ENCODE measurements at places on chromosomes 12 and 14.

DNA sequence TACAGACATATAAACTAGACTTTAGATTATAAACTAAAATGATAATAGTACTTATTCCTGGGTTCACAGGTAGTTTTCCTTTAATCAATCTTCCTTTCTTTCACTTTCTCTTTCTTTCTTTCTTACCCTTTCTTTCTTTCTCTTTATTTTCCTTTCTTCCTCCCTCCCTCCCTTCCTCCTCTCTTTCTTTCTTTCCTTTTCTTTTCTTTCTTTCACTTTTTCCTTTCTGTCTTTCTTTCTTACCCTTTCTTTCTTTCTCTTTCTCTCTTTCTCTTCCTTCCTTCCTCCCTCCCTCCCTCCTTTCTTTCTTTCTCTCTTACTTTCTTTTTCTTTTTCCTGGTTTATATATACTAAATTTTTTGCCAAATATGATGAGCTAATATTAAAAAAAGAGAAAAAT, 61.5 kb downstream of the CMKLR1 start:
- no peak for DNase-seq

- DNase-seq, result no peak
Observed at GRCh38 chr12:100790552-100790951, 4.0 kb upstream of the ANO4 start.

GRCh38 chr12:30822385-30823155, 67.8 kb upstream of the CAPRIN2 start:
- no peak for DNase-seq

- no peak for DNase-seq
Observed at GRCh38 chr12:81146228-81147225, 68.6 kb downstream of the ACSS3 start.

DNA sequence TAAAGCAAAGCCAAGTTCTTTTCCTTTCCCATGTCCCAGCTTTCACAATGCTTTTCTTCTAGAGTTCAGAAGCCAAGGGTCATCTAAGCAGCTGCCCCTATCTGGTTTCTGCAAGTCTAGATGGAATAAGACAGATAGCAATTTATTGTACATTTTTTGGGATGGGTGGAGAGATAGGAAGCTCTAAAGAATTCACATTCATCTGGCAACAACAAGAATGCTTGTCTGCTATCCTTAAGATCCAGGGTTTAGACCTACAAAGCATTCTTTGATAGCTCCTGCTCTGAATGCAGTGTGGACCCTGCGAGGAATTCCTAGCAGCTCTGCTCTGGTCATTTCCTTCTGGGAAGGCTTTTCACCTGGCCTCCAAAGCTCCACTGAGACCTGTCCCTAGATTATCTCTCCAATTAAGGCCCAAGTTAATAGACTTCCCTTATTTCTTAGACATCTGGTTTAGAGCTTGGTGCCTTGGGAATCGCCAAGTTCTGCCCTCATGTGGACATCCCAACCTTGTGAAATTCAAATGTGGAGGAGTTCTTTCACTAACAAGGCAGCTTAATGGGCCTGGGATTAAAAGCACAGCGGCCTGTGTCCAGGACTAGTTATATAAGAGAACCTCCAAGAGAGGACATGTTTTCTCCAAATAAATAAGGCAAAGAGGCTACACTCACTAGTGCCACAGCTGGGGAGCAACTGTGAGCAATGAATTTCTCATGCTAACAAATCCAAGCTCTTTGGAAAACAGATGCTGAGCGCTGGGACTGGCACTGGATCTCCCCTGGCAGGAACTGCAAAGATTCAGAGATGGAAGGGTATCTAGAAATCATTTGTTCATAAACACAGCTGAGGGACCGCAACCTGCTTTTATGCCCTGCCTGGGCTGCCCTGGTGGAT, 384.5 kb upstream of the DDHD1 start:
- DNase-seq, result no peak

DNA sequence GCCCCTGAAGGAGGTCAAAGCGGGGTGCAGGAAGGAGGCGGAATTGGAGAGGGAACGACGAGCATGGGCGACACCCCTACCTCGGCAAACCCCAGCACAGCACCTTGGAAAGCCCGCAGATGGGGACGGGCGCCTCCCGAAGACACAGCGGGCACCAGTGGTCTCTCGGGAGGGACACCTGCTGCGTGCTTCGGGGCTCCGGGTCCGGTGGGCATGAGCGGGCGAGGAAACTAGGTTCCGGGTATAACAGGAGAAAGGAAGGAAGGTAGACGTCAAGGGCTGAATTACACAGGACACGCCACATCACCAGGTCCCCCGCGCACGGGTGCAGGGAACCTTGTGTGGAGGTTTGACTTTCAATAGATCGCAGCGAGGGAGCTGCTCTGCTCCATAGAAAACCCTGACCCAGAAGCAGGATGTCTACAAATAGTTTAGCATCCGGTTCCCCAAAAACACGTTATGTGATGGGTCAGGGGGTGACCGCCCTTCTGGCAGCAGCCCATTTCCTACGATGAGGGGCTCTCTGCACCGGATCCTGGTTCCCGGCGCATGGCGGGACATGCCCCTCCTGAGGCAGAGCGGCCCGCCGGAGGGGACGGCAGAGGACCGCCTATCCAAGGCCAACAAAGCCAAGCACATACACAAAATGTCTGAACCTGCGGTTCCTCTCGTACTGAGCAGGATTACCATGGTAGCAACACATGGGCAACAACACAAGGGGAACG, 196.9 kb downstream of the ALG10 start:
- DNase-seq, result no peak

DNA sequence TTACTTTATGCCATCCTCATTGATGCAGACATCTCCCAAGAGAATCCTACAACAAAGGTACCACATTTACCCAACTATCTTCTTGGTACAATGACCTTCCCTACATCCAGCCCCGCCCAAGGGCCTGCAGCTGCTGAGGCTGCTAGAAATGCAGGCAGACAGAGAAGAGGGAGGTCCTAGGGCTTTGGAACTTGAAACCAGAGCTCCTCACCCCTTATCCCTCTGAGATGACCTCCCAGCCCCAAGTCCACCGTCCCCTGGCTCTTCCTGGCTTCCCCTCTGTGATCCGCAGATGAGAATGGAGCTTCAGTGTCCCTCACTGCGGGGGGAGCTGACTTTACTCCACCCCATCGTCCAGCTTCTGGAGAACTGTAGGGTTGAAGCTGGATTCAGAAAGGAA, 1.6 kb upstream of the TNFRSF1A start:
- DNase-seq, result no peak

DNA sequence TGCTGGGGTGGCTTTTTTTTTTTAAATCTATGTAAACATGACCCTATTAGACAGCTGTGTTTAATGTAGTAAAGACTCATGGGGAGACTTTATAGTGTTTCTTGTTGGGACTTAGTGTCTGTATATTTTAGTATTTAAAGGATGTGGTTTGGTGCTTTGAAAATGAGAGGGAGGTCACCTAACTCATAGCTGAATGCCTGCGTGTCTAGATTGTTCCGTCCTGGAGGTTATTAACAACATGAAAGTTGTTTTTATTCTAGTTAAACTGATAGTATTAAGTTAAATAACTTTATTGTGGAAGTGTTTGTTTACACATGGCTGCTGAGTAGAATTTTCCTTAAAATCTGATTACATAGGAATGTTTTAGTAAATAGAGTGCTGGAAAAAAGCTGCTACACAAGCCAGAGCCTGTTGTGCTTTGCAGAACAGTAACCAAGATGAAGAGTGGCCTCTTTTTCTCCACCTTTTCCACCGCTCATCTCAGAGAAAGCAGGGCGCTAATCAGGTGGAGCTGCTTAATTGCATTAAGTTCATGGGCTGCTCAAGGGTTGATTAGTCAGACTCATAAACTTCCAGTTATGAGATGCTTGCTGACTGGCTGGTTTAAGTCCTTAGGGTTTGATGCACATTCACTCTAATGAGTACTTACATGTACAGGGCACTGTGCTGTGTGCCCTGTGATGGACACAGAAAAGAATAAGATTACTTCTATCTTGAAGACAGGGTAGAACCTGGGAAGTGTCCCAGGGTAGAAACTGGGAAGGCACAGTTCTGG, 62.7 kb downstream of the FBXO34 start:
- DNase-seq, result no peak

DNA sequence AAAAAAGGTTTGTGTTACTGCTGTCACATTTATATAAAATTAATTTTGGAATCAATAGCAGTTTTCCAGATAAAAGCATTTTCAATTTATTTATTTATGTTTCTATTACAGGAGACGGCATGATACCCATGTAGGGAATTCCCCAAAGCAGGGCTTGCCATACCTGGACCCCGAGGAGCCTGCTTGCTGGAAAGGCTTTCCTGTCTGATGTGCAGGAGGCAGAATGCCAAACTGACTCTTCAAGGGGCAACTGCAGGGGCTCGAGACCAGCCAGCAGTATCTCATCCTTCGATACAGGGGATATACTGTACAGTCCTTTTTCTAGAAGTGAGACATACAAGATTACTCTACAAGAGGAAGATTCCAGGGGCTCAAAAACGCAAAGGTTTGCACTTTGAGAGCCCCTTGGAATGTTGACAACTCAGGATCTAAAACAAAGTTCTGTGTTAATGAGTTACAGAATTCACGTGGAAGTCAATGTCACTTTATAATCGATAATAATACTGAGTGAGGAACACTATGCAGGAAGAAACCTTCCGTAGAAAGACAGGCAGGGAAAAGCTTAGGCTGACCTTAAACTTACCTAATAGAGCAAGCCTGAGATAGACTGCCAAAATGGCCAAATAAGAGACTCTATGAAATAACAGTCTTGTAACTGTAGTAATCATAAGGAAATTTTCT, 38.6 kb downstream of the ZNF664 start:
- no peak for DNase-seq

DNA sequence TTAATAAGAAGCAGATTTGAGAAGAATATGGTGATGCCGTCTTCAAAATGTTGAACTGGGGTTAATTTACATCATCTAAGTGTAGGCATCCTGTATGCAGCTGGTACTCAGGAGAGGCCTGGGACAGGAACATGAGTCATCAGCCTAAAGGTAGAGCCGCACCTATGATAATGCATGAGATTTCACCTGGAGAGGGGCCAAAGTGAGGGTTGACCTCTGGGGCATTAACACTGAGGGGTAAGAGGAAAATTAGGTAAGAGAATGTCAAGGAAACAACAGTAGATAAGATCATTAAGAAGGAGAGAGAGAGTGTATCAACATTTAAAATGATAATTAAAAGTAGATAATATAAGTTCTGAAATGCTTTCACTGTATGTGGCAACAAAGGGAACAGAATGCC, 20.2 kb upstream of the SSTR1 start:
- no peak for DNase-seq

DNA sequence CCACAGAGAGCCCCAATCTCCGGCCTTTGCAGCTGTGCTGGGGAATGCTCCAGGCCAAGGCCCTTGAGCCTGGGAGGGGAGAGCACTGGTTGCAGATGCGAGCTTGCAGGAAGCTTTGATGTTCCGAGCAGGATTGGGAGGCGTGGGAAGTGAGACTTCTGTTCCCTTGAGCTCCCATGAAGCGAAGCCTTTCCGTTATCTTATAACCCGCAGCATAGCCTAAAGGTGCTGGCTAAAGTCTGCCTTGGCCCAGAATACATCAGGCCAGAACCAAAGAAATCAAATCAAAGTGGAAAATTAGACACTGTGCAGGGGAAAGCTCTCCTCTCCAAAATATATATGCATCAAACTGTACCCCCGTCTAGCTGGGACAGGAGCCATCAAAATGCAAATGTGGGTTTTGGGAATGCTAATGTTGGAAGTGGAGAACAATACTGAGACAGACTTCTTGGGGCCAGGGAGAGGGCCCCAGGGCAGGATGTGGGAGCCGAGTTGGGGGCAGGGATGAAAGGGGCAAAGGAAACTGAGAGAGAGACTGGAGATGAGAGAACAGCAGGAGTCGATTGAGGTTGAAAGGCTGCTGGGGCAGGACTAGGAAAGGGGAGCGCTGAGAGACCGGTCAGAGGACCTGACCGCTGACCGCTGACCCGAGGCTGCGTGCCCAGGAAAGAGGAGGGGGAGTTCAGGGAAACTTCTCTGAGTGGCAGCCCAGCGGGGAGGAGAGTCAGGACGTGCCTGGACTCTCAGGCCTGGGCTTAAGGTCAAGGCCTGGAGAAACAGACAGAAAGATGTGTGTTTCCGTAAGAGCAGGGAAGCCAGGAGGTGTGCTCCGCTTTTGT, 152.2 kb upstream of the PARP11 start:
- no peak for DNase-seq

- DNase-seq, result no peak
Observed at GRCh38 chr14:105271224-105271890, 23.0 kb downstream of the BTBD6 start.

- DNase-seq, result no peak
Observed at GRCh38 chr12:6065863-6066199, 58.6 kb downstream of the VWF start.

GRCh38 chr12:90098132-90098779, 389.6 kb upstream of the ATP2B1 start:
- DNase-seq, result no peak

- DNase-seq, result no peak
Observed at GRCh38 chr14:89892953-89893352, 61.6 kb downstream of the EFCAB11 start.

DNA sequence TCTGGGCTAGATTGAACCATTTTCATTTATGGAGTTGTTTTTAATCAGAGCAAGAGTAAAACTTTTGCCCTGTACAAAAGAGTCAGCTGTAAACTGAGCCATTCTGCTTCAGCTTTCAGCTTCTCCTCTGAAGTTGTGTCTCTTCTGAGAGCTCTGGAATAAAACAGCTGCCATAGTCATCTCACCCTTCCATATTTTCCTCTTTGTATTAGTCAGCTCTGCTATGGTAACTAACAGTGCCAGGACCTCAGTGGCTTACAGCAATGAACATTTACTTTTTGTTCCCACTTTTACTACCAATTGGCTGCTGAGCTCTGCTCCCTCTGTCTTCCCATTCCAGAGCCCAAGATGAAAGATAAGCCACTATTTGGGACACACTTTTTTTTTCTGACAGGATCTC, 178.5 kb downstream of the DAD1 start:
- DNase-seq, result no peak

GRCh38 chr12:64194333-64195149, 27.6 kb downstream of the KICS2 start:
- DNase-seq, result no peak

GRCh38 chr12:130153803-130154202, 8.5 kb upstream of the FZD10 start:
- DNase-seq, result no peak

DNA sequence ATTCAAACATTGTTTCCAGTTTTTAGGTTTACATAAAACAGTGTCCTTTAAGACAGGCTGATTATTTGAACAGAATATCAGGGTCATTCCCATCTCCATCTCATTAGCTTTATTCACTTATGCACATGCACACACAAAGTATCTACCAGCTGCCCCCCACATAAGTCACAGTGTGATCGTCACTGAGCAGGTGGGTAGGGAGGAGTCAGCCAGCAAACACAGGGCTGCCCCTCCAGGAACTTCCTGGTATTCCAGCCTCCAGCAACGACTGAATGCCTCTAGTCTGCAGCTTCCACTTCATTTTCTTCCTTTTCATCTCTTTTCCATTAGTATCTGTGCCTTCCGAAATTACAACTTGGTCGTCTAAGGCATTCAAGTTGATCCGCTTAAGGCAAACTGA, 48.8 kb upstream of the FOXN3 start:
- DNase-seq, result no peak
